ENCODE measurements at places on chromosomes 13 and 19. TPM values are rescaled to one million over a fixed set of nuclear protein-coding genes. Genes with fewer than 3 reads are reported as not detected.

The TMC4 gene
- 45.3 TPM for total RNA-seq

The RXFP2 gene
- total RNA-seq: not detected

The CEACAM5 gene
- total RNA-seq: 3.2 TPM

The SMIM24 gene
- total RNA-seq: 0.58 TPM

GRCh38 chr19:38133319-38133718 is 90.7 kb downstream of the DPF1 start:
- no peak for DNase-seq

- DNase-seq: no peak
Measured at GRCh38 chr19:30001301-30001700, 59.3 kb downstream of the URI1 start.

All from HT-29 (cell line).